CD4-positive, alpha-beta T cell treated with Interleukin-10 for 1 hour (primary cell): ENCODE measurements at places on chromosomes 3 and 15.

DNA sequence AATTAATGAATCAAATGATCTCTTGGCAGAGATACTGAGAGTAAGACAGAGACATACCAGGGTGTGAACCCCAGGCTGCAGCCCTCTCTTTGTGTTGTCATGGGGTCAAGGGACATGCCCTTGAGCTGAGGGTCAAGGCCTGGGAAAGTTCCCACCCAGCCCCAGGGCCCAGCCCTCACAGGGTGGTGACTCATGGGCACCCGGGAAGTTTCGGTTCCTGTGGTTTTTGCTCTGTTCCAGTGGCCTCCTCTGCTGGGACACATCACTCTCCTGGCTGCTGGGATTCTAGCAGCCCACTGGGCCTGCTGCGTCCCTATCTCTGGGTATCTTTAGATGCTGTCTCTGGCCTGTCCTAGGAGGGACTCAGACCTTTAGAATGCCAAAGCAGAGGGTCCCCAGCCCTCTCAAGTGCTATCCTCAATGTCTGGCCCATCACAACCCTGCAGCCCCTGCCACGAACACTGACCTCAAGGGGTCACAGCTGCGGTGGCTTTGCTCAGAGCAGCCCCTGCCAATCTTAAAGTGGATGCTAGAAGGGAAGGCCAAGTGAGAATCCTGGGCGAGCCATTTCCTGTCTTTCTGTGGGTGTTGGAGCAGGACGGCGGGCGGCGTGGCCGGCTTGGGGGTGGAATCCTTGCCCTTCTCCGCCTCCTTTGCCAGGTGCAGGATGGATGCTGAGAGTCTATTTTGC is 148.4 kb upstream of the TLE3 start:
- DNase-seq, result peak; percentile 8

GRCh38 chr3:126955004-126955790 is 27.7 kb upstream of the PLXNA1 start:
- no peak for DNase-seq

DNA sequence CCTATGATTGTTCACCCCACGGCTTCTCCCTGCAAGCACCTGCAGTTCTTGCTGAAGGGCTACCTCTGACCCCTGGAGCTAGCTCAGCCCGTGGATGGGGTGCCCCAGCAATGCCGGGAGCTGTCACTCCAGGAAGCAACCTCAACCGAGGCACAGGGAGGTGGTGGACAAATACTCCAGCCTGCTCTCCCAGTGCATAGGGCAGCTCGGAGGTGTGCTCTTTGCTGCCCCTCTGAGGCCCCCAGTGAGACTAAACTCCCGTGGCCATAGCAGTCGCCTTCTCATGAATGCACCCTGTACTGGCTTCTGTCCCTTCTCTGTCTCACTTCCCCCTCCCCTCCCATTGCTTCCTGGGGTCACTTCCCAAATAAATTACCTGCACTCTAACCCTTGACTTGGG is 48.5 kb downstream of the LINGO1 start:
- DNase-seq, result no peak

GRCh38 chr3:78201091-78201490 is 1161.2 kb downstream of the ROBO2 start:
- DNase-seq, result no peak

- DNase-seq, result no peak
Observed at GRCh38 chr15:45146405-45146804, 16.6 kb downstream of the DUOX1 start.
